ENCODE measurements at places on chromosomes 3 and 15. TPM values are rescaled to one million over a fixed set of nuclear protein-coding genes. Genes with fewer than 3 reads are reported as not detected.

DNA sequence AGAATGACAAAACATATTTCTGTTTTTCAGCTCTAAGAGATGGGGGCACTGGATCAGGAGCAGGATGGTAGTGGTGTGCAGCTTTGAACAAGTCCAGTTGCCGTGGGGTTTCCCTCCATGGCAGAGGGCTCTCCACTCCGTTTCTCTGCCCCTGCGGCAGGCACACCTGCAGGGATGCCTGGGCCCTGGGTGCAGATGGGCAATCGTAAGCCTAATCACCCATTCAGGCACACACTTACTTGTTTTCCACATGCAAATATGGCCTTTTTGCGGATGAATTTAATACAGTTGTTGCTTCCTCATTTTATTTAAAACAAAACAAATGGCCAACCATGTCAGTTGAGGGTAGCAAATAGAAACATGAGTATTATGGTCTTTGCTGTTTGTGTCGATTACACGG is 85.1 kb downstream of the LPP start:
- H3K27me3 ChIP-seq, result no peaks in the 10 kb centered on the region
- DNase-seq, result no peak
- no peak overlapping the region for H3K4me3 ChIP-seq

GRCh38 chr3:177835008-177835407 is 637.7 kb upstream of the TBL1XR1 start:
- no peaks in the 10 kb centered on the region for H3K36me3 ChIP-seq
- no peaks in the 10 kb centered on the region for H3K27me3 ChIP-seq
- H3K4me3 ChIP-seq, result no peak overlapping the region

- H3K4me3 ChIP-seq, result no peak overlapping the region
- no peaks in the 10 kb centered on the region for H3K36me3 ChIP-seq
- peaks cover 11% of the 10 kb centered on the region for H3K27me3 ChIP-seq
- no peak overlapping the region for H3K27ac ChIP-seq
Measured at GRCh38 chr3:51257870-51258269, 127.2 kb upstream of the MANF start.

DNA sequence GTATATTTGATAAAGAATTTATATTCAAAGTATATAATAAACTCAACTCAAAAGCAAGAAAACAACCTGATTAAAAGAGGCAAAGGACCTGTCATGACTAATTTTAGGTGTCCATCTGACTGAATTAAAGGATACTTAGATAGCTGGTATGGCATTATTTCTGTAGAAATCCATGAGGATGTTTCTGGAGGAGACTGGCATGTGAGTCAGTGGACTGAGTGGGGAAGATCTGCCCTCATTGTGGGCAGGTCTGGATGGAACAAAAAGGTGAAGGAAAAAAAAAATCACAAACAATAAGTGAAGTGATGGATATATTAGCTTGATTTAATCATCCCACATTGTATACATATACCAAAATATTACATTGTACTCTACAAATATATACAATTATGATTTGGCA is 16.6 kb downstream of the ANKRD28 start:
- H3K27me3 ChIP-seq, result no peaks in the 10 kb centered on the region
- no peaks in the 10 kb centered on the region for H3K4me1 ChIP-seq
- no peak overlapping the region for H3K4me3 ChIP-seq
- H3K27ac ChIP-seq, result no peak overlapping the region
- H3K36me3 ChIP-seq, result peaks cover 3% of the 10 kb centered on the region

GRCh38 chr15:73754461-73754860 is 1.3 kb upstream of the INSYN1 start:
- H3K27me3 ChIP-seq, result peaks cover 59% of the 10 kb centered on the region
- H3K36me3 ChIP-seq, result no peaks in the 10 kb centered on the region
- DNase-seq, result no peak
- no peak overlapping the region for H3K27ac ChIP-seq

GRCh38 chr3:195551381-195551978 is 8.4 kb upstream of the PPP1R2 start:
- H3K4me3 ChIP-seq, result no peak overlapping the region
- peak overlapping the region; percentile 95 for H3K27ac ChIP-seq
- peaks cover 82% of the 10 kb centered on the region for H3K4me1 ChIP-seq
- no peak for DNase-seq
- no peaks in the 10 kb centered on the region for H3K36me3 ChIP-seq
- no peaks in the 10 kb centered on the region for H3K27me3 ChIP-seq

DNA sequence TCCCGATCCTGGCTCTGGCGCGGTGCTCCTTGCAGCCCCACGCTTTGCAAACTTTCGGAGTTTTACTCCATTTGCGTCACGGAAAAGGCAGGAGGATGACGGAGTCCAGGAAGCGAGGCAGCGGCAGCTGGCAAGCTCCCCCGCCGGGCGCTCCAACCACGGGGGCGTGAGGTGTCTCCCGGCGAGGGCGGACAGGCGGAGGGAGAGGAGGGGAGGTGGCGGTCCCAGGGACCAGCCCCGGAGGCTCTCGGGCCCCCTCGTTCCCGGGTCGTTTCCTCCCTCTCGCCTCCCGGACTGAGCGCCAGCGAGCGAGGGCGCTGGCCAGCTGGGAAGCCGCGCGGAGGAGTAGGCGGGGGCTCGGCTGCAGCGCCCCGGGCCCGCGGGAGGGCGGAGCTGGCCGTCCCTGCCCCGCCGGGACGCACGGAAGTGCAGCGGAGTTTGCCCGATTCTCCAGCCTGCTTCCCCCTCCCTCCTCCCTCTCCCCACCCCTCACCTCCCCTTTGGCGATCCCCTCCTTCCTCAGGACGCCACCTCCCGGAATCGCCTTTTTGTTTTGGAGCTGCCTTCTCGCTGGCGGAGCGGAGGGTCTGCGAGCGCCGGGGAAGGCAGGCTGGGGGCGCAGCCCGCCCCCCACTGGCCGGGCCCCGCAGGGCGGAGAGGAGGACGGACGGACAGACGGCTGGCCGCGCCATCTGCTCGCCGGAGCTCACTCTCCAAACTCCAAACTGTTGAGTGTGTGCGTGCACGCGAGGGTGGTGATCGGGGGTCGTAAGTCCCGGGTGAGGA is at the start of gene SNX33:
SNX33 (plus strand) TSS at position 543 of the 786 bp plus-strand sequence. CDS start 1,191 bp downstream, outside the sequence.
- H3K36me3 ChIP-seq, result no peaks in the 10 kb centered on the region
- DNase-seq, result peak; percentile 22
- peaks cover 3% of the 10 kb centered on the region for H3K4me1 ChIP-seq
- no peaks in the 10 kb centered on the region for H3K27me3 ChIP-seq

ISL2 gene
- not detected for total RNA-seq

GRCh38 chr3:152185891-152186630 is 82.7 kb upstream of the MBNL1 start:
- H3K36me3 ChIP-seq, result no peaks in the 10 kb centered on the region
- no peak overlapping the region for H3K4me3 ChIP-seq
- H3K27ac ChIP-seq, result no peak overlapping the region
- H3K27me3 ChIP-seq, result no peaks in the 10 kb centered on the region
- no peak for DNase-seq
- H3K4me1 ChIP-seq, result peaks cover 5% of the 10 kb centered on the region

DNA sequence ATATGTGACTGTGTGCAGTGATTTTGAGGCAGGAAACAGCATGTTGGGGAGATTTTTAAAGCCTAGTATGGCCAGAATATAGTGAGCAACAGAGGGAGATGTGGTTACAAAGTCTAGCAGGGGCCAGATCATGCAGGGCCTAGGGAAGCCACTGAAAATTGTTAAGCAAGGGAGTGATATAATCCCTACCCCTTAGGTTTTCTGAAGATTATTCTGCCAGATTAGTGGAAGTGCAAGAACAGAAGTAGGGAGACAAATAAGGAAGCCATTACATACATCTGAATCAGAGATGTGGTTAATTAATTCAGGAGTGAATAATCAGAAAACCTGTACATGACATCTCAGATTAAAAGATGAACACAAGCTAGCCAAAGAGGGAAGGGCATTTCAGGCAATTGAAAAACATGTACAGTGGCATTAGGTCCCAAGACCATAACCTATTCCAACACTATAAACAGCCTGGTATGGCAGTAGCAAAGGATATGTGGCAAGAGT is 54.8 kb downstream of the MSL2 start:
- H3K4me3 ChIP-seq, result no peak overlapping the region
- no peaks in the 10 kb centered on the region for H3K36me3 ChIP-seq
- no peaks in the 10 kb centered on the region for H3K4me1 ChIP-seq
- no peaks in the 10 kb centered on the region for H3K27me3 ChIP-seq
- H3K27ac ChIP-seq, result no peak overlapping the region
- no peak for DNase-seq

CHL1 gene
- 0.06 TPM for total RNA-seq

NAA80 gene
- total RNA-seq, result 43.7 TPM

DNA sequence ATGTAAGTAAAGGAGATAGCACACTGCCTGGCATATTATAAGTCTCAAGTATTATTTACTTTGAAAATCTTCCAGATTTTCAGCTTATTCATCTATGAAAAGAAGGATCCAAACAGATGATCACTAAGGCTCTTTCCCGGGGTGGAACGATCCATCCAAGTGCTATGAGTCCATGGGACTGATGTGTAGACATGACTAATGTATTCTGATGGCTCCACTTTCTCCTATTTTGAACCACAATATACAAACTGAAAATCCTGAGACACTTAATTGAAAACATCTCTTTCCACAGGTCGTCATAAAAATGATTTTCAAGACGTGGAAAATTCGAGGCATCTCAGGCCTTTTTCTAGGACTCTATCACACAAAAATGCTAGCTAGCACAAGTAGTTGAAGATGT is 33.4 kb upstream of the CHRM5 start:
- no peak for DNase-seq
- no peak overlapping the region for H3K4me3 ChIP-seq

GRCh38 chr3:108183181-108183580 is 39.0 kb downstream of the IFT57 start:
- H3K36me3 ChIP-seq, result no peaks in the 10 kb centered on the region
- H3K4me3 ChIP-seq, result no peak overlapping the region
- H3K4me1 ChIP-seq, result no peaks in the 10 kb centered on the region
- no peak for DNase-seq
- no peak overlapping the region for H3K27ac ChIP-seq
- H3K27me3 ChIP-seq, result no peaks in the 10 kb centered on the region

MCF2L2 gene
- total RNA-seq, result 4.8 TPM

CFAP91 gene
- 0.22 TPM for total RNA-seq

TAMM41 gene
- total RNA-seq, result 31.6 TPM

DNA sequence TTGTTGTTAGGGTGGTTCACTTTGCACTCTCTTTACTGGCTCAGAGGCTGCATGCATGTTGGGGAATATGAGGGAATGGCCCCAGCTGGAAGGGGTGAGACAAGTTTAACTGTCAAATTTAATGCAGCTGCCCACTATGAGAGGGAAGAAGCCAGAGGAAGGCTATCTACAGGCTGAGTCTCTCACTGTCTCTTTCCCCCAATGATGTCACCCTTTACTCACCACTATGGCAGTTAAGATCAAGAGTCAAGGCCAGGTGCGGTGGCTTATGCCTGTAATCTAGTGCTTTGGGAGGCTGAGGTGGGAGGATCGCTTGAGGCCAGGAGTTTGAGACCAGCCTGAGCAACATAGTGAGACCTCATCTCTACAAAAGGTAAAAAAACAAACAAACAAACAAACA is 12.2 kb upstream of the RBMS3 start:
- H3K4me3 ChIP-seq, result no peak overlapping the region
- H3K27me3 ChIP-seq, result no peaks in the 10 kb centered on the region
- H3K4me1 ChIP-seq, result no peaks in the 10 kb centered on the region
- H3K27ac ChIP-seq, result no peak overlapping the region
- no peak for DNase-seq

DNA sequence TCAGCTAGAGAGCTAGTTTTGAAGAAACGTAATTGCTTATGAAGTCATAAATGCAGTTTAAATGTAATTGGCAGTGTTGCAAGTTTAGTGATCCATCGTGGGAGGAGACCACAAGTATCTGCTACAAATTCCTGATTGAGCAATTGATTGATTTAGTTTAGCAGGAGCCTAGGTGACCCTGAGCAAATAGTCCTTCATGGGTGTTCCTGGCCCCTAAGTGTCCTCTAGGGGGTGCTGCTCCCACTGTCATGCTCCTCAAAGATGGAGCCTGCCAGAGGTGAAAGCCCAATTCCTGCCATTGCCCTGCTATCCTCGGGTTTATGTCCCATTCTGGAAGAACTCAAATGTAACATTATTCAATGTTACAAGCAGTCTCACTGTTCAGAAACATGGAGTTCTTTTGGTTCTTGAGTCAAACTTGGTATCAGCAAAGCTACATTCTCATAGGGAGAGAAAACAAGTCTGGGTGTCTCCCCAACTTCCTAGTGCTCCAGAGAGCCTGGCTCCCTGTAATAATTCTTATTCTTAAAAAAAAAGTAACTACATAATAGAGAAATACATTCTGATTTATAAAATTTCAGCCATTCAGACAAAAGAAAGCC is 29.8 kb upstream of the SENP5 start:
- peaks cover 3% of the 10 kb centered on the region for H3K27me3 ChIP-seq
- H3K4me3 ChIP-seq, result no peak overlapping the region
- no peaks in the 10 kb centered on the region for H3K4me1 ChIP-seq
- peak; percentile 49 for DNase-seq

- no peak overlapping the region for H3K27ac ChIP-seq
- H3K4me1 ChIP-seq, result no peaks in the 10 kb centered on the region
- H3K27me3 ChIP-seq, result no peaks in the 10 kb centered on the region
- DNase-seq, result no peak
Measured at GRCh38 chr3:114554731-114555130, 260.9 kb downstream of the TIGIT start.

All from T-cell (primary cell).